ENCODE measurements at places on chromosomes 7 and 10.

DNA sequence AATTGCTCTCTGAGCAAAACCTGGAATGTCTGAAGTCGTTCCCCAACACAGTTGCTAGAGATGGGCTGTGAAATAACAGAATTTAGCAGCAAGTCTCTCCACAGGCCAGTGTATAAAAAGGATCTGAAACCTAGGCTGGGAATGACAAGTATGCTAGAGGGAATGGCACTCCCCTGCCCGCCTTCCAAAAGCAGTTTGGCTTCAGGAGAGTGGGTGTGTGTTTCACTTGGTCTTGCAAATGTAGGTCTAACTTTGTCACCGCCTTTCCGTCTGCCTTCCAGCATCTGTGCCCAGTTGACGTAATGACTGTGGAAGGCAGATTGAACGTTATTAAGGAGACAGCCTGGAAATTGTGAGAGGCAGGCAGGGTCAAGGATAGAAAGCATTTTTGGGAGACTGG is 18.0 kb upstream of the MTURN start:
- no peak for DNase-seq

DNA sequence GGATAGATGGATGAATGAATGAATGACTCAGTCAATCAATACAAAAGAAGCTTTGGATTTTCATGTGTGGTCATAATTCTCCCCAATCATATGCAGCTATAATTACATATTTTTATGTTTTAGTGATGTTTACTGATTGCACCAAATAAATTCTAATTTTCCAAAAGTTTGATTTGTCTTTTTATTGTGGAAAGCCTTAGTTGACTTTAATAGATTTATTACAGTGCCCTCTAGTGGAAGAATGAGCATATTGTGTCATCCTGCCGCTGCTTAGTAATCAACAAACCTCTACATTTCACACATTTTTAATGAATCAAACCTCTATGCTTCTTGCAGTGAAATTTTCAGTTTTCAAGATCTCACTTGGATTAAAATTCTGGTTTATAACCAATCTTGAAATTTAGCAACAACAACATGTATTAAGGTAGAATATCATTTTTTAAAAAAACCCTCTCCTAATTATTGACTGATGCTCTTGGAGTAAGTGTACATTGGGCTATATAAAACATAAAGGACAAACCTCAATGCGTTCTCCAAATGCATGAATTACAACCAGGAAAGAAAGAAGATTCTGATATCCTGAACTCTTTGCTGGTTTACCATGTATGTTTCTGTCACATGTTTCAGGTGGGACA is 55.6 kb upstream of the PNLIP start:
- no peak for DNase-seq

GRCh38 chr7:142798451-142799436 is 28.0 kb downstream of the PRSS2 start:
- DNase-seq, result peak; percentile 35

- DNase-seq, result no peak
These were observed 48.1 kb downstream of the RGS10 start for GRCh38 chr10:119494236-119495020.

DNA sequence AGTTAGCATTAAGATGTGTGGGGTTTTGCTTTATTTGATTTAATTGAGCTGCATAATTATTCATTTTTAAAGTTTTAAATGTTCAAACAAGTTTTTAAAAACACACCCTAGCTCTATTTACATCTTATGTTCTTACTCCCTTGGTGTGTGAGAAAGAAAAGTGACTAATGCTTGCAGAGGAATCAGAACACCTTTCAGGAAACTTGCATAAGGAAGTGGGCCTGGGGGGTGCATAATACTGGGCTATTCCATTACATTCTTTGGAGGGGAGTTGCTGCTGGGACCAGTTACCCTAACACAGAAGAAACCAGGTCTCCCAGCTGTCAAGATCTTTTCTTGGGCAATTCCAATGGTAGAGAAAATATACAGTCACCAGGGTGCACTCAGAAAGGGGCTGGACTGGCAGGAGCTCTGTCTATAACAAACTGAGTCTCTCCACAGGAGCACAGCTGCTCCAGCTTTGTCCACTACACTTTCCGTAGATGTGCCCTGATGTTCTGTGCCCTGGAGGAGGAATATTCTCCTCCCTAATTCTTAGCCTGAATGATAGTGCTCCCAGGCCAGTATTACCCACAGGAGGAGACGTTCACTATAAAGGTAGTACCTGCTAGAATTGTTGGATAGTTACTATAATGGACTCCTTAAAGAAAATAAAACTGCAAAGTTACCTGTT is 304.2 kb downstream of the CDC14C start:
- no peak for DNase-seq

GRCh38 chr10:116835658-116836057 is 13.6 kb upstream of the ENO4 start:
- no peak for DNase-seq

DNA sequence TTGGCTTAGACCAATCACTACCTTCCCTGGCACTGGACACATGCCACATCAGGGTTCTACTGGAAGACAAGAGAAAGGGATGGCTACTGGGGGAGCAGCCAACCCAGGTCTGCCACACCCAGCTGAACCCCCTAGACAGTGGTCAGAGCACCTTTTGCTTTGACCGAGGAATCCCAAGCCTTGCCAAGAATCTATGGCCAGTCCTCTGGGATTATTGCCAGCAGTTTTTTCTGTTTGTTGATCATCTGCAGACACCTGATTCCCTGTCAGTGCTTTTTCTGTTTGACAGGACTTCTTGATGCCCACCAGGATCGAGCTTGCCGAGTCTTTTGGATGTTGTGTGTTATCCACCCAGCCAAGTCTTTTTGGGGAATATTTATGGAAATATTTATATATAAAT is 476.2 kb upstream of the GALNT17 start:
- no peak for DNase-seq

DNA sequence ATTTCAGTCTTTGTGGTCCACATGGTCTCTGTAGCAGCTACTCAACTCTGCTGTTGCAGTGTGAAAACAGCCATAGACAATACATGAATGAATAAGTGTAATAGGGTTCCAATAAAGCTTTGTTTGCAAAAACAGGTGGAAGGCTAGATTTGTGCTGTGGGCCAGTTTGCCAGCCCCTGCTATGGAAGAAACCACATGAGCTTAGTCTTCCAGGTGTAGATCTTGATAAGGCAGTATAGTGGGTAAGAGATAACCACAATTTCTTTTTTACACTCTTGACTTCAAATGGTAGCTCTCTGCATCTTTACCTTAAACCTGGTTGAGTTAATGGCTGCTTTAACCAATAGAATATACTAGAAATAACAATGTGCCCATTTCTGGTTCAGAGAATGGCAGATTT is 135.0 kb upstream of the PALS2 start:
- no peak for DNase-seq

GRCh38 chr10:80163741-80164341 is 31.3 kb downstream of the PLAC9 start:
- DNase-seq, result no peak

- no peak for DNase-seq
These were observed 6.6 kb downstream of the ADRA2A start for GRCh38 chr10:111083222-111084095.

- no peak for DNase-seq
These were observed 274.6 kb upstream of the KLF6 start for GRCh38 chr10:4059471-4060138.

- no peak for DNase-seq
These were observed 58.8 kb downstream of the CREM start for GRCh38 chr10:35185260-35186034.

- DNase-seq, result no peak
These were observed 382.7 kb downstream of the THSD7A start for GRCh38 chr7:11449316-11449715.

- no peak for DNase-seq
These were observed 34.8 kb downstream of the KLF6 start for GRCh38 chr10:3750006-3750816.

- DNase-seq, result no peak
These were observed 92.4 kb downstream of the WNT2 start for GRCh38 chr7:117230276-117231046.

DNA sequence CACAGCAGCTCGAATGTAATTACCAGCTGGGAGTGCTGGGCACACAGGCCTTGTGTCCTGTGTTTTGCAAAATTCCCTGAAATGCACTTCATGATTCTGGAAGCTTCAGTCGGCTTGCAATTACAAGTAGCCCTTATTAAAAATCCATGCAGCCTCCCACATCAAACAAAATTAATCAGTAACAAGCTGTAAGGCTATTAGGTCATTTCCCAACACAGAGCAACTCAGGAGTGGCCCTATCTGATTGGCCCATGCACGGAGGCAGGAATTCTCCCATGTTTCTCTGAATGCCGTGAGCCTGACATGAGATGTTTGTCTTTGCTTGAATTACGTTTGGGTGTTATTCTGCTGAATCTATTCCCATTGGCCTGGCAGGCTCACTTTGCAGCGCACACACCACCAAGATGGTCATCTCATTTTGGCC is 36.9 kb downstream of the FOXL3 start:
- DNase-seq, result no peak

- no peak for DNase-seq
These were observed 99.9 kb downstream of the PRKAG2 start for GRCh38 chr7:151776876-151777494.

DNA sequence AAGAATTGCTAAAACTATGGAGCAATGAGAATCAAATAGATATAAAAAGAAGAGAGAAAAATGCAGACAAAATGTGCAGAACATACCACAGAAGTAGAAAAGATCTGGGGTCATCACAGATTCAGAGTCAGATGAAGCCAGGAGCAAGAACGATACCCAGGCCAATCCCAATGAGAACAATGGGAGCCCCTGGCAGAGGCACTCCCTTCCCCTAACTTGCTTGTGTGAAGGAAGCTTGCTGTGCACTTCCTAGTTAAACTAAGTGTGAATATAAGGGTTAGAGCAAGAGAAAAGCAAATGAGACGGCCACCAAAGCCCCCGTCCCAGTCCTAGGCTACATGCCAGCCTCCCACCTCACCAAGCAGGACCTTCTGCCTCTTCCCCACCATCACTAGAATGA is 12.7 kb downstream of the PARP12 start:
- no peak for DNase-seq

- no peak for DNase-seq
These were observed 1082.9 kb downstream of the LRMDA start for GRCh38 chr10:76514321-76514720.

GRCh38 chr7:46610746-46611145 is 689.7 kb upstream of the IGFBP3 start:
- no peak for DNase-seq

GRCh38 chr10:108069096-108069495 is 904.6 kb upstream of the SORCS1 start:
- DNase-seq, result no peak

- no peak for DNase-seq
These were observed 109.2 kb downstream of the PDGFA start for GRCh38 chr7:410395-410910.

DNA sequence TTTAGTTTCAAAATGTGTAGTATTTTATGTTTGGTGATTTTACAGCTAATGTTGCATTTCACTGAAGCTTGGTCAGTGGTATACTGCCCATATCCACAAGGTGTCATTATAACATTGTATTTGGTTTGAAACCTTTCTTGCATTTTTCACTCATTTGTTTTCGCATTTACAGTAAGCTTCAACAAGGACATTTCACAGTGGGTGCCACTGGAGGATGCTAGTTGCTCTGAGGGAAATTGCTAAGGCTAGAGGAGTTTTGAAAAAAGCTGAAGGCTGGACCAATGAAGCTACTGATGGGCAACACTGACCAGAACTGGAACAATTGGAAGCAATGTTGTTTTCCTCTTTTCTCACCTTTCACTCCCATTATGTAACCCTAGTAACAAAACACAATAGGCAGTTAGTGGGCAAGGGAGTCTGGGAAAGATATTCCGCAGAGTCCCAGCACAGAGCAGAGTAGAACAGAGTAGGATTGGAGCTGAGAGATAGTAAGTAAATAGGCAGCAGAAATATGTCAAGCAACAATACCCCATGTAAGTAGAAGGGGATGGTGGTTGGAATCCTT is 23.6 kb upstream of the SRI start:
- no peak for DNase-seq

GRCh38 chr10:12783293-12783692 is 218.2 kb downstream of the CCDC3 start:
- no peak for DNase-seq
